ENCODE measurements at places on chromosomes 2 and 18.

GRCh38 chr18:68316636-68317035 is 398.3 kb downstream of the TMX3 start:
- no peak for DNase-seq

GRCh38 chr2:42132191-42132965 is 36.8 kb upstream of the EML4 start:
- no peak for DNase-seq

GRCh38 chr2:39620067-39620466 is 45.6 kb upstream of the TMEM178A start:
- DNase-seq: no peak

- DNase-seq: no peak
Observed at GRCh38 chr2:123364243-123364896, 660.7 kb upstream of the CNTNAP5 start.

GRCh38 chr2:196125596-196125995 is 45.8 kb downstream of the STK17B start:
- peak; percentile 50 for DNase-seq

GRCh38 chr2:77519888-77520506 is 2.2 kb downstream of the LRRTM4 start:
- DNase-seq: no peak

GRCh38 chr18:79488311-79489050 is 92.8 kb downstream of the NFATC1 start:
- no peak for DNase-seq

GRCh38 chr18:13287372-13287771 is 68.8 kb downstream of the LDLRAD4 start:
- no peak for DNase-seq

GRCh38 chr2:133657591-133657990 is 89.3 kb upstream of the NCKAP5 start:
- peak; percentile 72 for DNase-seq
